ENCODE measurements at places on chromosomes 4 and X. TPM values are rescaled to one million over a fixed set of nuclear protein-coding genes. Genes with fewer than 3 reads are reported as not detected.

Gene QRFPR
- total RNA-seq, result not detected

Gene PPP2R3B
- total RNA-seq, result 10.6 TPM

Gene BEX1
- 0.63 TPM for total RNA-seq

Gene NXF2
- total RNA-seq, result not detected

Measured in bronchial smooth muscle cell (primary cell).